Endodermal cell (in vitro differentiated cells): ENCODE measurements at places on chromosomes 1 and 21. TPM values are rescaled to one million over a fixed set of nuclear protein-coding genes. Genes with fewer than 3 reads are reported as not detected.

DNA sequence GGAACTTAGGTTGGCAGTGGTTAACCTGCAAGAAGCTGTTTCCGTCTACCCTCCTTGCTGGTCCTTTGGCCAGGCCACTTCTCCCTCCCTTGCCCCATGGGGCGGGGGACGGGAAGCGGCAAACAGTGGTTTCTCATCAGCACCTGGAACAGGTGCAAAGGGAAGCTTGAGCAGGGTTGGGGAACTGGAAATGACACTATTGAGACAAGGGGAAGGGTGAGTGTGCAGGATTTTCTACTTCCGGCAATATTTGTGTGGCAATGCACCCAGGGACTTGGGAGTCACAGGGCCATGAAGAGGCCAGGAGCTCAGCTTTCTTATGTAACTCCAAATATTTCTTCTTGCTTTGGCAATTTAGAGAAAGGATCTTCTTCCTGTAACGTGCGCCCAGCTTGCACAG lies 29.0 kb upstream of the SARS1 start:
- H3K36me3 ChIP-seq: no peaks in the 10 kb centered on the region
- H3K4me1 ChIP-seq: peaks cover 3% of the 10 kb centered on the region
- DNase-seq: no peak
- no peak overlapping the region for H3K27ac ChIP-seq
- no peak overlapping the region for H3K4me3 ChIP-seq

DNA sequence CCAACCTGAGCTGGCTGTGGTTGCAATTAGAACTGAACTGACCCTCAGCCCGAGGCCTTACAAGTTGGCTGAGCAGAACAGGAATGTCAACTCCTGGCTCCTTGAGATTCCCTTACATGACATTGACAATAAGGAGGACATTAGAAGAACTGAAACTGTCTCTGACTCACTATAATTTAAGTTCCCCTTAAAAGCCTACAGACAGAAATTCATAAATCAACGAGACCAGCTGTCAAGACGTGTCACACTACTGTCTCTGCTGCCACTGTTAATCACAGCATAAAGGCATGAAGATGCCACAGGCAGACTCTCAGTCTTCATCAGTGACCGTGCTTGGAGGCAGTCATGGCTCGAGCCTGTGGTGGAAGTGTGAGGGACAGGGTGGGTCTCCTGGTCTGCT lies 168.8 kb downstream of the GABPA start:
- no peak overlapping the region for H3K27ac ChIP-seq
- no peak for DNase-seq
- H3K4me3 ChIP-seq: no peak overlapping the region
- H3K36me3 ChIP-seq: peaks cover 73% of the 10 kb centered on the region
- H3K4me1 ChIP-seq: peaks cover 7% of the 10 kb centered on the region
- H3K27me3 ChIP-seq: no peaks in the 10 kb centered on the region

- H3K4me1 ChIP-seq: no peaks in the 10 kb centered on the region
- H3K4me3 ChIP-seq: no peak overlapping the region
- peak; percentile 89 for DNase-seq
- H3K27me3 ChIP-seq: no peaks in the 10 kb centered on the region
These were observed 107.2 kb downstream of the PRDM2 start for GRCh38 chr1:13807209-13807608.

- H3K36me3 ChIP-seq: no peaks in the 10 kb centered on the region
- H3K4me1 ChIP-seq: peaks cover 7% of the 10 kb centered on the region
- DNase-seq: peak; percentile 73
- H3K4me3 ChIP-seq: no peak overlapping the region
- H3K27me3 ChIP-seq: no peaks in the 10 kb centered on the region
These were observed 3.2 kb upstream of the IBA57 start for GRCh38 chr1:228162286-228163006.

GRCh38 chr1:212637902-212638301 lies 29.3 kb downstream of the ATF3 start:
- H3K27me3 ChIP-seq: peaks cover 3% of the 10 kb centered on the region
- H3K36me3 ChIP-seq: no peaks in the 10 kb centered on the region
- DNase-seq: no peak
- peaks cover 9% of the 10 kb centered on the region for H3K4me1 ChIP-seq
- H3K27ac ChIP-seq: no peak overlapping the region
- H3K4me3 ChIP-seq: no peak overlapping the region

DNA sequence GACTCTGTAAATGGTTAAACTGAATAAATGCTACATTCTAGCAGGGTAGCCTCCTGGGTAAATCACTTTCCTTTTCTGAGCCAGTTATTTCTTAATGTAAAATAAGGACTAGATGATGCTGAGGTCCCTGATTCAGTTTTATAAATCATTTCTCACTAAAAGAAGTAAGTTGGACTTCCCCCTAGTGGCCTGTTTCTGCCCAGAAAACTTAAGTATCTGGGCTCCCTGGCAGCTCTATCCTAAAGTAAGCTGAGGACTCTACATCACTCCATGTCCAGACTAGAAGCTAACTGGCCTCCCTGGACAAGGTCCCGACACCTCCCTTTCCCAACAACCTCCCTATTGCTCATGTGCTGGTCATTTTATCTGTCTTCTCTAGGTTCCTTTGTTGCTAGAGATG lies 3.0 kb downstream of the GPN2 start:
- H3K4me1 ChIP-seq: no peaks in the 10 kb centered on the region
- H3K4me3 ChIP-seq: no peak overlapping the region
- no peak overlapping the region for H3K27ac ChIP-seq

DNA sequence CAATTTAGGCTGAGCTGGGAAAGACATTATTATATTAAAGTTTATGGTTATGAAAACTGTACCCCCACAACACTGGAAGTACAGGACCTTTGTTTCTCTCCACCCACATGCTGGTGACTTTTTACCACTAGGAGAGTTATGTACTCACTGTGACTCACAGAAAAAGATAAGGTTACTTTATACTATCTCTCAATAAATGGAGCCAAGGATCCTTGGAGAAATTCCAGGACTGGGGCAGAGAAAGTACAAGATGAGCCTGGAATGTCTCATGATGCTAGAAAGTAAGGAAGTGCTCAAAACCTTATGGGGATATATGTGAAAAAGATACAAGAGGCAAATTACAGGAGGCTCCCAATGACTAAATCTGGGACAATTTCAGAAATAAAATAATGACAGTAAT lies 63.9 kb upstream of the C1orf105 start:
- H3K36me3 ChIP-seq: no peaks in the 10 kb centered on the region
- H3K4me1 ChIP-seq: peaks cover 31% of the 10 kb centered on the region
- no peak overlapping the region for H3K4me3 ChIP-seq
- no peak for DNase-seq

DNA sequence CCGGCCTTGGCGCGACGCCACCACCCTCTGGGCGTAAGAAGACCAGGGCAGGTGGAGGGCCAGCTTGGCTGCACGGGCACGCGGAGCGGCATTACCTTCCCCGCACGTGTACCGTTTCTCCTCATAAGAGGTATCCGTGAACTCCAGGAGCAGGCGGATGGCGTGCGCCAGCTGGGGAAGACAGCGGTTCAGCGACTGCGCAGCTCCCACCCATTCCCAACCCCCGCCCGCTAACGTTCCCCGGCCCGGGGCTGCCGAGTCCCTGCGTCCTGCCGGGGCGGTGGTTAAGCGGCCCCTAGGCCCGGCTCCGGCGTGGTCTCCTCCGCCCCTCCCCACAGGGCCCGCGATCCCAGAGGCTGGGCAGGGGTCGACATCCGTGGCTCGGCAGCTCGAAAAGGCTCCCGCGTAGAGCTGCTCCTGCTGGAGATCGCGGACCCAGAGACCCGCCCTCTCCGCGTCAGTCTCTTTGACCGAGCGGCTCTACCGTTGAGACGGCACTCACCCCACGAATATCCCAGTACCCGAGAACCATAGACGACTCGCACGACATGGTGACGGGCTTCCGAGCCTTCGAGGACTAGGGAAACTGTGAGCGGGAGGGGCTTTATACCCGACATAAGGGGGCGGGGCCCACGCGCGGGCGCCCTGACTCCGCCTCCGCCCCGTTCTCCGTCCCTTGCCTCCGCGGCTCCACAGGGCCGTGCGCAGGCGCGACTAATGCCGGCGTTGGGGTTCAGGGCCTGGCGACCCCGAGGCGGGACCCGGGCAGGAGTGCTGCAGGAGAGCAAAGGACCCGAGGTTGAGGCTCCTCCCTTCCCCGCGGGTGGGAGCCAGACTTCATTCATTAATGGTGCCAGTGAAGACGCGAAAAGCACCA lies 862 bp downstream of the GSTM3 start:
- no peaks in the 10 kb centered on the region for H3K4me1 ChIP-seq
- H3K27ac ChIP-seq: no peak overlapping the region
- peaks cover 52% of the 10 kb centered on the region for H3K27me3 ChIP-seq
- H3K4me3 ChIP-seq: peak overlapping the region; percentile 84
- H3K36me3 ChIP-seq: no peaks in the 10 kb centered on the region

LCE1C gene
- total RNA-seq: not detected in 3 replicates

PLPPR4 gene
- not detected in 3 replicates for total RNA-seq

- no peak overlapping the region for H3K4me3 ChIP-seq
- peak; percentile 50 for DNase-seq
- no peaks in the 10 kb centered on the region for H3K4me1 ChIP-seq
- no peaks in the 10 kb centered on the region for H3K36me3 ChIP-seq
- no peaks in the 10 kb centered on the region for H3K27me3 ChIP-seq
These were observed 19.4 kb downstream of the PDE4B start for GRCh38 chr1:65812065-65812464.

DNA sequence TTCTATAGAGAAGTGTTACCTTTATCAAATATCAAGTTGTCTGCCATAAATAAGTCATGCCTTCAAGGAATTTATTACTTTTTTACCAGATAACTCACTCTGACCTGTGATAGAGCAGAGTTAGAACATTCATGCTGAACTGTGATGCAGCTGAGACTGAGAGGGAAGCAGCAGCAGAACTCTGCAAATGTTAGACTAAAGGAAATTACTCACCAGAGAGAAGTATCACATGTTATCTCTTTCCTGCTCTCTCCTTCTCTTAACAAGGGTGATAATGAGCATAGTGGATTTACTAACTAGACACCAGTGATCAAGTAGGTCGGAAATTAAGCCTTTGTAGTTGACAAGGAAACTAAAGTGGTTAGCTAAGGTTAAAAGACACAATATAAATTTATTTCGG lies 181.6 kb downstream of the RASAL2 start:
- no peak overlapping the region for H3K27ac ChIP-seq
- H3K27me3 ChIP-seq: peaks cover 36% of the 10 kb centered on the region
- H3K36me3 ChIP-seq: no peaks in the 10 kb centered on the region

TRIM17 gene
- 13.9 and 19.6 TPM in 2 replicates for total RNA-seq

KRTAP19-1 gene
- total RNA-seq: not detected in 2 replicates

DNA sequence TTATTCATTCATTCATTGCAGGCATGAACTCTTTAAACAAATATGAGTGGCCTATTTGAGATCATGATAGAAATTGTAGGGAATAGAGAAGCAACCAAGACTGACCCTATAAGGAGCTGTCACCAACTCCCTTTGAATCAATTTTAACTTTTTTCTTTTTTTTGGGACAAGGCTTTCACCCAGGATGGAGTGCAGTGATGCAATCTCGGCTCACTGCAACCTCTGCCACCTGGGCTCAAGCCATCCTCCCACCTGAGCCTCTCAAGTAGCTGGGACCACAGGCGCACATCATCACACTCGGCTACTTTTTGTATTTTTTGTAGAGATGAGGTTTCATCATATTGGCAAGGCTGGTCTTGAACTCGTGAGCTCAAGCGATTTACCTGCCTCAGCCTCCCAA lies 17.1 kb upstream of the ATP5PO start:
- peak overlapping the region; percentile 22 for H3K27ac ChIP-seq
- no peak for DNase-seq
- peak overlapping the region; percentile 86 for H3K4me3 ChIP-seq
- H3K36me3 ChIP-seq: no peaks in the 10 kb centered on the region
- H3K4me1 ChIP-seq: peaks cover 4% of the 10 kb centered on the region

FGR gene
- 0.09 TPM in 1 of 2 replicates, not detected in the other for total RNA-seq

ZNF496 gene
- total RNA-seq: 55.4 and 63.5 TPM in 2 replicates

DNA sequence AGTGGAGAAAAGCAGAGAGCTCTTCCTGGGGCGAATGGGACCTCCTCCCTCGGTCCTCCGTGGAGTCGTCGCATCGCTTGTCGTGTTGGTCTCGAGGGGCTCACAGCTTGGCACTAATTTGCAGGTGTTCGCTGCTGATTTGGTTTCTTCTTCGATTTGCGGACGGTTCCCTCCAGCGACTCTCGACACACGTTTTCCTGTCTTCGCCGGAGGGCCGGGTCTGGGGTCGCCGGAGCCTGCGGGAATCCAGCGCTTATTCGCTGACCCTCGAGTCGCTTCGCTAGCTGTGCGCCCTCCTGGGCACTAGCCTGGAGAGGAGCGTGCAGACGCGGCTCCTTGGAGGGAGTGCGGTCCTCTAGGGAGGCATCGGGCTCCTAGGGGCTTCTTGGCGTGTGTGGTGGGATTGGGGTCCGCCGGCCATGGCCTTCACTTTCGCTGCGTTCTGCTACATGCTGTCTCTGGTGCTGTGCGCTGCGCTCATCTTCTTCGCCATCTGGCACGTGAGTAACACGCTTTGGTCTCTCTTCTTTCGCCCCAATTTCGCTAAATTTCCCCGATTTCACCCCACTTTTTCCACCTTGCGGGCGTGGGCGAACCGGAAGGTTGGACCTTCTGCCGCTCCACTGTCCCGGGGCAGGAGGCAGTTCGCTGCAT lies 766 bp downstream of the CNIH3 start:
- H3K27me3 ChIP-seq: peaks cover 64% of the 10 kb centered on the region
- DNase-seq: peak; percentile 73
- H3K36me3 ChIP-seq: no peaks in the 10 kb centered on the region
- no peaks in the 10 kb centered on the region for H3K4me1 ChIP-seq

TMPRSS3 gene
- total RNA-seq: not detected in 2 replicates

DNA sequence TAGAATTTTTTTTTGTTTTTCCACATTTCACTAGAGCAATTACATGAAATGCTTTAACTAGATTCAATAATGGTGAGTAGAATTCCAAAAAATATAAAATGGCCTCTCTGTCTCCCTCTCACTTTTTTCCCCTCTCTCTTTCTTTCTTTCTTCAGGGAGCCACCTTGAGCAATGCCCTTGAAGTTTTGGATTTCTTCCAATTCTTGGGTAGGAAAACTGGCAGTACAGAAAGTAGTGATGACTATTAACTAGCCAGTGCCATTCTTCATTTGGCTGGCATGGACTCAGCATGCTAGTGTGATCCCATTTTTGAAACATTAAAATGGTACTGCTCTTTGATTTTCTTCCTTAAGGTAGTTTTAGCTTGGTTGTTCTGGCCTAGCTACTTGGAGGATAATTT lies 4.5 kb upstream of the FNBP1L start:
- peaks cover 3% of the 10 kb centered on the region for H3K4me1 ChIP-seq
- DNase-seq: no peak
- H3K27me3 ChIP-seq: no peaks in the 10 kb centered on the region
- H3K36me3 ChIP-seq: no peaks in the 10 kb centered on the region

ARHGAP29 gene
- 31.5 to 34.8 TPM (median 32.9 TPM) in 3 replicates for total RNA-seq
